ENCODE measurements at places on chromosomes 3 and 15.
A peak's percentile ranks its signal among the peaks of the same experiment; 100 is the strongest.

GRCh38 chr3:45506751-45507391, 87.7 kb upstream of the LIMD1 start:
- no peak for DNase-seq

- DNase-seq = no peak
Measured at GRCh38 chr15:75867449-75867848, 24.2 kb downstream of the UBE2Q2 start.

GRCh38 chr3:3180456-3180855, 965 bp upstream of the CRBN start:
- DNase-seq = no peak

GRCh38 chr15:58503139-58504027, 71.6 kb downstream of the LIPC start:
- no peak for DNase-seq

DNA sequence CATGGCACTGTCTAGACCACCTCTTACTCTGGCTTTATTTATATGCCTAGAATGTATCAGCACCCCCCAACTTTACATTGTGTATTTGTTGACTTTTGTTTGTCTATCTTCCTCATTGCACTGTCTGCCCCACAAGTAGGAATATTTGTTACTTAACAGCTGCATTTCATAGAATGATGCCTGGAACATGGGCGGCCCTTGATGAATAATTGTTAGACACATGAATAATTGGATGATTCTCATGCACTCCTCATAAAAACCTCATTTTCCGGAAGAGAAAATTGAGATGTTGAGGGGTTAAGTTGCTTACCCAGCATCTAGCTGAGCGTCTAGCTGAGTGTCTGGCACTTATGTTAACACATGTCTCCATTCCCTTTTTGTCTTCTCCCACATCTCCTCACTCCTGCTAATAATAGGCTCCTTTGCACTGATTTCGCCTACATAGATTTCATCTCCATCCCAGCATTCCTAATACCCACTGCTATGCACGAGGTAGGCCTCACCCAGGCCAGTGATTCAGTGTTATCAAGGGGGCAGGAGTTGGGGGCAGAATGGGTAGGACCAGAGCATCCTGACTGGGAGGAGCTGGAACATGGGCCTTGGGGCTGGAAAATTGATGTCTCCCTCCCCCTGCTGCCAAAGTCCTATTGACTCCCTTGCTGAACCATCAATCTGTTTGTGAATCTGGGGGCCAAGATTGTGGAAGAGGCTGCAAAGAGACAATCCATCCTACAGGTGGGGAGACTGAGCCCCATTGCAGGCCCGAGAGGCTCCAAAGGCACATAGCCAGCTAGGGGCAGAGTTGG, 7.8 kb upstream of the WNT7A start:
- no peak for DNase-seq

GRCh38 chr3:59027607-59028006, 22.2 kb downstream of the CFAP20DC start:
- DNase-seq = no peak

DNA sequence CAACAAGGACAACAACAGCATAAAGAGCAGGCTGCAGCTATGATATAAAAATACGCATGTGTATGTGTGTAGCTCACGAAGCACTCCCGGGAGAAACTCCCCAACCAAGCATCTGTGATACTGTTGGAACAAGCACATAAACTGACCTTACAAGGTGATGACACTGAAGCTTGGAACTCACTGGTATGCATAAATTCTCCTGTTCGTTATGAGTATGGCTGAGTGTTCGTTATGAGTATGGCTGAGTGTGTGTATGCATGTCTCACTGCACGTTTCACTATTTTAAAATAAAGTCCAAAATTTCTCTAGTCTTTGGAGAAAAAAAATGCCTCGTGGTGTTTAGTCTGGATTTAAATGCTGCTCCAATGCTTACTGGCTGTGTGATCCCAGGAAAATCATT, 256.8 kb downstream of the RORA start:
- peak; percentile 72 for DNase-seq

GRCh38 chr3:157412323-157412855, 24.3 kb upstream of the PTX3 start:
- DNase-seq = no peak

GRCh38 chr3:69791106-69791505, 51.8 kb downstream of the MITF start:
- DNase-seq = peak; percentile 53

GRCh38 chr3:41933154-41933676, 28.7 kb downstream of the ULK4 start:
- DNase-seq = no peak

DNA sequence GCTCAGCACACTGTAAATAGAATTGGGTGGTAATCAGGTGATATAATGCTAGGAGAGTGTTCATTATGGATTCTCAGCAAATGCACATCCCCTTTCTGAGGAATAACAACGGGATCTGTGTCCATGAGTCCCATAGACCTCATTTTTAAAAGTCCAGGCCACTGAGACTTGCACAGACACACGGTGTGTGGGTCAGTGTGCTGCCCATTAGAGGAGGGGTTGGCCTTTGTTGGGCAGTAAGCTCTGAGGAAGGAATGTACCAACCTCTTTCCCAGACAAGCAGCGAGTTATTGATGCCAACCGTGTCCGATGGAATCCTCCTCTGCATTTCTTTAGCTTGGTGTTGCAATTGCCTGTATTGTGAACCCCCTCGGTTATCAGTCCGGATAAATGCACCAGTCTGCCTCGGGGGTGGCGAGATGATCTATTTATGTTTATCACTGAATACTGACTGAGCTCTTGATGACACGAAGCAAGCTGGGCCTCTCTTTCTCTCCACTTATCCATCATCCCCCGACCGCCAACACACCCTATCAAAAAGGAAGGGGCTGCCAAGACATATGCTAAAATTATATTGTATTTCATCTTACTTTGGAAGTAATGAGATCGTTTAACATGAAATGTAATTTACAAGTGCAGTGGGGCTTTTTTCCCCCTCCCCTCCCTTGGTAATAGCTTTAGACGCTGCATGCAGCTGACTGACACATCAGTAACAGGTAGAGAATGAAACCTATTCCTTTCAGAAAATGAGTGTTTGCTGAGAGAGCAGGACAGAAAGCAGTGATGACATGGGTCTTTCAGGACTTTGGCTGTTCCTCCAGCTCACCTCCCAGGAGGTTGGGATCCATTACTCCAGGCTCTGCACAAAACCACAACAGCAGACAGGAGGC, 126.6 kb upstream of the ST8SIA2 start:
- no peak for DNase-seq

DNA sequence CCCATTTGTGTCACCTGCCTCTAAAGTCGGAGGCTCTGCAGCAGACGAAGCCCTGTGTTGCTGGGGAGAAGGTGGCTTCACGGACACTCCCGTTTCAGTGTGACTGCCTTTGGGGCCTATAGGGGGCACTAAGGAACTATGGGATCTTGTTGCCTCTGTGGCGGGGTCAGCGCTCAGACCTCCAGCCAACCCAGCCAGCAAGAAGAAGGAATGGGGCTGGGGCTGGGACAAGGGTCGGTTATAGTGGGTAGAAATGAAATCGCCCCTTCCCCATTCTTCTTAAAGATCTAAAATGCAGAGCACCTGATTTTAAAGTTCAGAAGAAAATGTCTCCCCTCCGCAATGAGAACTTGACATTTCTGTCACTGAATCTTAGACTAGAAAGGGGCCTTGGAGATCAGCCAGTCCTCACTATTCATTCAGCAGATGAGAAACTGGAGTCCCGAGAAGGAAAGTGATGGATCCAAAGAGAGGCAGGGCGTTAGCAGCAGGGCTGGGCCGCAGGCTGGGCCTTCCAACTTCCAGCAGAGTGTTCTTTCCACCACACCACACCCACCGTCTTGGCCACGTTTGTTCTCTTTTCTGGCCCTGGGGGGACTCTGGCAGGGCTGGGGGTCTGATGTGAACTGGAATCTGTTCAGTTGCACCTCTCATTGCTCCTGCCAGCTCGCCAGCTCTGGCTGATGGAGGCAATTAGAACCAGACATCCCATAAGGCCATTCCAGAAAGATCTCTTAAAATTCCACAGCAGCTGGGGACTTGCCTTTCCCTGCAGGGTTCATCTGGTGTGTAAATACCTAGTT, 195.4 kb downstream of the OPA1 start:
- peak; percentile 65 for DNase-seq

DNA sequence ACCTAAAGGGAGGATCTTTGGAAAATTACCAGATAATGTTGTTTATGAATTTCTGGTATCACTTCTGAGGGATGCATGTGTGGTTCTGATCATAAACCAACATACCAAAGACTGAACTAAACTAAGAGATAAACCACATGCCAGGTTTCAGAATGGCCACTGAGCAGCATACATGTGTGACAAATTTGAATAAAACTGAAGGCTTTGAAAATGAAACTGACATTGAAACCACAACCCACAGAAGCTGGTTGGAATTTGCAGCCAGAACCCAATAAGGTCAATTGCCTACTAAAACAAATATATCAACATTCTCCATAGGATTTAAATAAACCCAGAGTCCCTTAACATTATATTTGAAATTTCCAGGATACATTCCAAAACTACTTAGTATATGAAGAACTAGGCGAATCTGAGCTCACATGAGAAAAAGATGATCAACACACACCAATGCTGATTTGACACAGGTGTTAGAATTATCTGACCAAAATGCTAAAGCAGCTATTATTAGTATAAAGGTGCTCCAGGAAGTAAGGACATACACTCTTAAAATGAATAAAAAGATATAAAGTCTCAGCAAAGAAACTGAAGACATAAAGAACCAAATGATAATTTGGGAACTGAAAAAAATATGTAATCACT, 125.0 kb downstream of the ZNF280D start:
- DNase-seq = peak; percentile 1

GRCh38 chr3:184005941-184006507, 11.7 kb downstream of the ABCC5 start:
- no peak for DNase-seq

- no peak for DNase-seq
Measured at GRCh38 chr3:12560505-12561190, 3.8 kb downstream of the MKRN2 start.

DNA sequence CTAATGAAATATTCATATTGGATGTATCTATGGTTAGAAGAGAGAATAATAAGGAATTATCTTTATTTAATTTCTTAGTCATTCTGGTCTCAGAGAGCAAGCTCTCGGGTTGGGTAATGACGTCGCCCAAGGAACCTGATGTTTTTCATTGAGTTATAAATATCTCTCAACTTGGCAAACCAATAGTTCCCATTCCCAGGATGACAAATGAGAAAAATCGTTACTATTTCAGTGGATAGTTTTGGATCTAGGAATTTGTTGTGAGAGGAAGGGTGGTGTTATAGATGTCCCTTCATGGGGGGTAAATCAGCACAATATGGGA, 162.9 kb upstream of the NR2E3 start:
- no peak for DNase-seq

DNA sequence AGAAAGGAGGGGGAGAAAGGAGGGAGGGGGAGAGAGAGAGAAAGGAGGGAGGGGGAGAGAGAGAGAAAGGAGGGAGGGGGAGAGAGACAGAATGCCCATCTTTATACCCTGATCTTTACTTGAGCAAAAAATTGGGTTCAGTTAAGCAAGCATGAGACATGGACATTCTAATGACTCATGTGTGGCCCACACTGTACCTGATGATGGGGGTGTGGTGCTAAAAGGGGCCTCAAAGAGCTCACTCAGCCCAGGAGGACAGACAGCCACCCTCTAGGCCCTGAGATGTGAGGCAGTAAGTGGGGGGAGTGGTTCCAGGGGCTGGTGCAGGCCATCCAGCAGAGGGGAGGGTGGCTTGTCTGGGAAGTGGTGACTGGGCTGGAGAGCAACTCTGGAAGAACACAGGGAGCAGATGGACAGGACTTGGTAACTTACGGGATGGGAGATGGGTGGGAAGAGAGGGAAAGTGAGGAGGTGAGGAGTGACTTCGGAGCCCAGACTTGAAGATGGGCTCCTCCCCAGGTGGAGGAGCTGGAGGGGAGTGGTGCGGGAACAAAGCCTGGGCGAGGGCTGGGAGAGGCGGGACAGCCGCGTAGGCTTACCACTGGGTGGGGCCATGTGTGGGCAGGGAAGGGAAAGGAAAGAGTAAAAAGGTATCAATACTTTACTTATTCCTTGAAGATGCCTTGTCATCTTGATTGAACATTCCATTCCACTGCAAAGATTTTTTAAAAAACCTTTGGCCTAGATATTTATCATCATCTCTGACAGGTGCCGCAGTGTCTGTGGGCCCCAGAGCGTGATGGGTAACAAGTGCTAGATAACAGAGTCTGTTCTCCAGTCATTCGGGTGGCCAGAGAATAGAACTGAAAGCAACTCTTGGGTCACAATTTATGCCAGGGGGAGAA, 32.3 kb downstream of the TSPAN3 start:
- no peak for DNase-seq

GRCh38 chr3:178275311-178275710, 260.9 kb upstream of the KCNMB2 start:
- no peak for DNase-seq

DNA sequence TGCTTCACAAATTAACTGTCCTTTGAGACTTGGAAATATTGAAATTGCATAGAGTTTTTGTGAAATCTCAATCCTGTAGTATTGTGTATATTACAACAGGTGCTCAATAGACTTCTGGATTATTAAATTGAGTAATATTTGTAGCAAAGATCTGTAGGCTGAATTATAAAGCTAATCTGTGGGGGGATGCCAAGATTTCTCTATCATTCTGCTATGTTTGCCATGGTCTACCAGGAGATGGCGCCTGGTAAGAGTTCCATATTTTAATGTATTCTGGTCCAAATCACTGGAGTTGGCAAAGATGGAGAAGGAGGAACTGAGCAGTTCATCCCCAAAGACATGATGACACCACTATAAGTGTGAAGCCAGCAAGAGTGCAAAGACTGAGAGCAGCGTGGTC, 340.9 kb upstream of the TPRG1 start:
- DNase-seq = peak; percentile 27

DNA sequence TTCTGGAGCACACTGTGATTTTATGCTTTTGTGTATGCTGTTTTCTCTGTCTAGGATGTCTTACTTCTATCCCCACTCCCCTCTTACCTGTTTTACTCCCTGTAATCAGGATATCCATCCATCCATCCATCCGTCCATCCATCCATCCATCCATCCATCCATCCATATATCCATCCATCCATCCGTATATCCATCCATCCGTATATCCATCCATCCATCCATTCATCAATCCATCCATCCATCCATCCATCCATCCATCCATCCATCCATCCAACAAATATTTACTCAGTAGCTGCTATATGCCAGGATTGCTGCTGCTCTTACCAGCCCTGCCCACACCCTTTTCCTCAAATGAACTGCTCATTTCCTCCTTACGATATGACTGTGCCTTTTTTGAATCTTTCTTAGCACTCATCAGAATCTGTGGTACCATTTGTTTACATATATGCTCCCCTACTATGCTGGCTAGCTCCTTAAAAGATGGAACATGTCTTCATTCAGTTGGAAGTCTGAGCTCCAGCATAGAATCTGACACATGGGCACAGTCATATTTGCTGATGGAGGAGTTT, 35.2 kb downstream of the USP13 start:
- DNase-seq = no peak
